ENCODE measurements at places on chromosomes 16 and 17. TPM values are rescaled to one million over a fixed set of nuclear protein-coding genes. Genes with fewer than 3 reads are reported as not detected.

The NLRC3 gene
- total RNA-seq = 0.12 TPM

The PLA2G10 gene
- not detected for total RNA-seq

The GRAP gene
- total RNA-seq = not detected

The IRF8 gene
- total RNA-seq = not detected

The SGSM2 gene
- 43.2 TPM for total RNA-seq

The FGF11 gene
- 6.0 TPM for total RNA-seq

DNA sequence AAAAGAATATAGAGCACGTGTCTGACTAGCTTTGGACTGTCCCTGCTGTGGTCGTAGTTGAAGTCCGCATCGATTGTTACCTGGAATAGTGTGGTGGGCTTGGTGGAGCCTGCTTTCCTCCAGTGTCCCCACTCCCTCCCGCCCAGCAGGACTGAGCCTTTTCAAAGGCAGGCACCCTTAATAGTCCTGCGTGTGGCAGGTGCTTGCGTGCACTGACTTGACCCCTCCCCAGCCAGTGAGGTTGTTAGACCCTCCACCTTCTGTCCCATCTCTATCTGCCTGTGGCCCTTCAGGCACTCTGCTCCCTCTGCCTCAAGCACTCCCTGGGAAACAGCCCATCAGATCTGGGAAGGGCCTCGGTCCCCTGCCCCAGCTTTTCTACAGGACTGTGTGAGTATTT lies 36.6 kb downstream of the TMEM11 start:
- DNase-seq = no peak

The PRR35 gene
- total RNA-seq = not detected

The TMIGD1 gene
- total RNA-seq = not detected

GRCh38 chr17:82964851-82965341 lies 114.5 kb upstream of the METRNL start:
- DNase-seq = no peak

The RHBDF2 gene
- 5.4 TPM for total RNA-seq

DNA sequence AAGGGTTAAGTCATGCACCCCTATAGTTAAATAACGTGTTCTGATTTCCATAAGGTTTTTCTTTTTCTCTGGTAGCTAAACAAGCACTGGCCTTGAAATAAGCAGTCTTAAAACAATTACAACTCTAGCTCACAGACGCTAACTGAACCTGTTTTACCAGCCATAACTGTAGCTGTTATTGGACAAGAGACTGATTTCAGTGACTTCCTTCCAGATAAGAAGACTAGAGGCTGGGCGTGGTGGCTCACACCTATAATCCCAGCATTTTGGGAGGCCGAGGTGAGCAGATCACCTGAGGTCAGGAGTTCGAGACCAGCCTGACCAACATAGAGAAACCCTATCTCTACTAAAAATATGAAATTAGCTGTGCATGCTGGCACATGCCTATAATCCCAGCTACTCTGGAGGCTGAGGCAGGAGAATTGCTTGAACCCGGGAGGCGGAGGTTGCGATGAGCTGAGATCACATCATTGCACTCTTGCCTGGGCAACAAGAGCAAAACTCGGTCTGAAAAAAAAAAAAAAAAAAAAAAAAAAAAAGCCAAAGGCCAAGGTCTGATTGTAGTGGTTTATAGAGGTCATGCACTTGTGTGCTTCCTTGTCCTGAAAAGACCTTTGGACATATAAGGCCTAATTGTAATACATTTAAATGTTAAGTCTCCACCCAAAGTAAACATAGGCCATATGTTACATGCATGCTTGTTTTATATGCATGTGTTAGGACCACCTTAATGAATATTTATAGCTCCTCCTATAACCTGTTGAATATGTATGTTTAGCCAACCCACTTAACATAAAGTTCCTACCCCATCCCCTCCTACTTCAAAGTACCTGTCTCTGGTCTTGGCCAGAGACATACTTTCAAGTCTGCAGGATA lies 319.5 kb upstream of the CA10 start:
- no peak for DNase-seq

DNA sequence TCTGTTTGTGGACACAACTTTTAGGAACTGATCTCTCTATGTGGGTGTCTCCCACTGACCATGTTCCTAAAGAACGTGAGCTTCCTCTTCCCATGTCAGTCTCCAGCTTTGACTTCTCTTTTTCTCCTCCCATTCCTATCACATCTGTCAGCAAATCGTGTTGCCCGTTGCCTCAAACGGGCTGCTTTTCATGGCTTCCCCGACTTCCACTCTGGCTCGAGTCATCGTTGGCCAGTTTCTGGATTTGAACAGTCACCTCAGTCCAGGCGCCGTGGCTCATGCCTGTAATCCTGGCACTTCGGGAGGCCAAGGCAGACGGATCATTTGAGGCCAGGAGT lies 5.4 kb downstream of the ABCC1 start:
- no peak for DNase-seq

DNA sequence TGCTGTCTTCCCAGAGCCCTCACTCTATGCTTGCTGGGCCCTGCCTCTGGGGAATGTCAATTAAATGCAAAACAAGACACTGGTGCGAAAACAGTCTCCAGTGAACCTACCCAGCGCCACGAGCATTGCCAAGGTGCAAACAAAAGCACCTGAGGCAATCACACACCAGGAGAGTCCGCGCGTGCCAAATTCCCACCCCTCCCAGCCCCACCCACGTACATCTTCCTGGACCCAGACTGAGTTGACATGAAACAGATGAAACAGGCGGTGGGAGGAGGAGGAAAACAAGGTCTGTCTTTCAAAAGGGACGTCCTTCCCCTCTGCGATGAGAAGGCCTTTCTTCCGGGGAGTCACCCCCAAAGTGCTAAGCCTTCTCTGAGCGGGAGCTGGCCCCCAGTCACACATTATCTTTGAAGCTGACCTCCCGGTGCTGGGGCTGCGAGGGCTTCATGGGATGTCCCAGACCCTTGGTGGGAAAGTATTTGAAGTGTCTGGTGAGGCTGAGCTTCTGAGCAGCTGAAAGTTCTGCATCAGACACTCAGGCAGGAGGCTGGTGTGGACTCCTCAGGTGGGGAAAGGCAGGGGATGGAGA lies 200.4 kb downstream of the AXIN2 start:
- DNase-seq = no peak

GRCh38 chr16:29304251-29304650 lies 102.3 kb downstream of the NPIPB11 start:
- no peak for DNase-seq

GRCh38 chr16:2384426-2384825 lies 43.9 kb upstream of the ABCA3 start:
- no peak for DNase-seq

DNA sequence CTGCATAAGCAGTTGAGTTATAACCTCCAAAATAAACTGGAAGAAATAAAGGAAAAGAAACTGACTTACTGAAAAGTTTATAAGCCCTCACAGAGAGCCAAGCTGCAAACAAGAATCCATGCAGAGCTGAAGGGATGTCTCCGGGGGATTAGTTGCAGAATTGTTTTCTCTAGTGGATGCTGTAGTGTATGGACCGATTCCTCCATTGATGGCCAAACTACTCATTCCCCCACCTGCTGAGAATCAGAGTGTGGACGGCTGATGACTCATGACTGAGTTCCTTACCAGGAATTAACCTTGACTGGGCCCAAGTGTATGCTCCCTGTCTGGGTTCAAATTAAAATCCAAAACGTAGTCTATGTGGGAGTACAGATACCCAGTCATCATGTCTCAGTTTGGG lies 93.9 kb upstream of the CDH8 start:
- no peak for DNase-seq

- no peak for DNase-seq
These were observed 2.9 kb downstream of the SRSF2 start for GRCh38 chr17:76734080-76734840.

The GP1BA gene
- total RNA-seq = not detected

GRCh38 chr16:8113843-8114242 lies 476.5 kb downstream of the TMEM114 start:
- no peak for DNase-seq

The LITAFD gene
- total RNA-seq = not detected

GRCh38 chr17:72284806-72285205 lies 164.0 kb downstream of the SOX9 start:
- no peak for DNase-seq

The STH gene
- total RNA-seq = not detected

GRCh38 chr17:10111907-10112452 lies 86.4 kb downstream of the GAS7 start:
- DNase-seq = no peak

DNA sequence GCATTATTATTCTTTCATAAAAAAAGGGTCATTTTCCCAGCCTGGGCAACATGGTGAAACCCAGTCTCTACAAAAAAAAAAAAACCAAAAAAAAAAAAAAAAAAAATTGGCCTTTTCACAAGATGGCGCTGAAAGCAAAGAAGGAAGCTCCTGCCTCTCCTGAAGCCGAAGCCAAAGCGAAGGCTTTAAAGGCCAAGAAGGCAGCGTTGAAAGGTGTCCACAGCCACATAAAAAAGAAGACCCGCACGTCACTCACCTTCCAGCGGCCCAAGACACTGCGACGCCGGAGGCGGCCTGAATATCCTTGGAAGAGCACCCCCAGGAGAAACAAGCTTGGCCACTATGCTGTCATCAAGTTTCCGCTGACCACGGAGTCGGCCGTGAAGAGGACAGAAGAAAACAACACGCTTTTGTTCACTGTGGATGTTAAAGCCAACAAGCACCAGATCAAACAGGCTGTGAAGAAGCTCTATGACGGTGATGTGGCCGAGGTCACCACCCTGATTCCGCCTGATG lies 4.9 kb upstream of the PGAP6 start:
- DNase-seq = no peak

GRCh38 chr16:88459366-88460073 lies 6.4 kb downstream of the ZFPM1 start:
- DNase-seq = no peak

DNA sequence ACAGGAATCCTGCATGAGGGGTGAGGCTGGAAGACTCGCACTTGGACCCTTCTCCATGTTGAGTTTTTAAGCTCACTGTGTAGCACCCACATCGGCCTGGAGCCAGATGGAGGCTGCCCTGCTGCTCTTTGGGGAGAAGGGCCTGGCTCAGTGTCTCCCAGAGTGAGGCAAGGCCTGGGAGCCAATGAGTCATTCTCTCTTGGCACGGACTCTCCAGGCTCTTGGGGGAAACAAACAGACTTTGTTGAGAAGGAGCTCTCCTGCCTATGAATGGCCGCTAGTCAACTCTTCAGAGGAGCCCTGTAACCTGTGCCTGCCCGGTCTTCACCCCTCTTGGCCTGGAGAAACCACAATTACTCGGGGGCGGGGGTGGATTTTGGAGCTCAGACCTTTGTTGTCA lies 50.8 kb upstream of the MAF start:
- no peak for DNase-seq

DNA sequence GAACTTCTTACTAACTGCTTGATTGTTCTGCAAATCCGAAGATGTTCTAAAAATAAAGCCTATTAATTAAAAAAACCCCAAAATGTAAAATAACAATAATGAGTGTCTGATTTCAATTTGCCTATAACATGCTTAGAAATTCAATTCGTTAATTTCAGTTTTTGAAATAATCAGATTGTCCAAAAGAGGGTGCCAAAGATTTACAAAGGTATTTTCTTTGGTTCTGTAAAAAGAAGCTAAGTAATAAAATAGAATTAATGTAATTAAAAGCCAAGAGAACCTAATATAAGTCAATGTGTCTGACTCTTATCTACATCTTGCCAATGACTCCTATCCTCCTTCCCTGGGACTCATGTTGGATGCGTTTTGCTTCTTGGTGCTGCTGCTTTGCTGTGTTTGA lies 75.0 kb upstream of the CPHXL start:
- no peak for DNase-seq

The GALK1 gene
- 34.7 TPM for total RNA-seq

DNA sequence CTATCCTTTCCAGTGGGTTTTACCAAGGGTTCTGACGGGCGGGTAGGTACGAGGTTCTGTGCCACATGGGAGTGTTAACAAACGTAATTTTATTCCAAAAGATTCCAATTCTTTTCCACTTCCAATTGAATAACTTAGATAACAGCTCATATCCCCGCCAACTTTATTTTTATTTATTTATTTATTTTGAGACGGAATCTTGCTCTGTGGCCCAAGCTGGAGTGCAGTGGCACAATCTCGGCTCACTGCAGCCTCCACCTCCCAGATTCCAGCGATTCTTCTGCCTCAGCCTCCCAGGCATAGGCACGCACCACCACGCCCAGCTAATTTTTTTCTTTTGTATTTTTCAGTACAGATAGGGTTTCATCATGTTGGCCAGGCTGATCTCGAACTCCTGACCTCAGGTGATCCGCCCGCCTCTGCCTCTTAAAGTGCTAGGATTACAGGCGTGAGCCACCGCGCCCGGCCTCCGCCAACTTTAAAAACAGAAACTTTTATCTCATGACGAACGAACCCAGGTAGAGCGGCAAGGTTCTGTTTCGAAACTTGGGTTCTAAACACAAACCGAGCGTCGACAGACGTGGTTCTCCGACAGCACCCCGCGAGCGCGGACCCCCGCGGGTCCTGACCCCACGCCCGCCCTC lies 613 bp downstream of the ECI1 start:
- DNase-seq = no peak

GRCh38 chr17:73410586-73411312 lies 98.9 kb upstream of the CDC42EP4 start:
- DNase-seq = no peak

GRCh38 chr17:19457046-19457445 lies 46.0 kb downstream of the RNF112 start:
- no peak for DNase-seq

- no peak for DNase-seq
These were observed 93.5 kb downstream of the GOSR1 start for GRCh38 chr17:30570596-30571265.

- no peak for DNase-seq
These were observed at the start of gene DERL2 for GRCh38 chr17:5485270-5486205. DERL2 (minus strand) TSS chr17:5486178; CDS start chr17:5486161, 17 bp downstream.

The UNC45B gene
- not detected for total RNA-seq

The SCGB1C2 gene
- not detected for total RNA-seq

- DNase-seq = no peak
These were observed 261.4 kb downstream of the MAP2K4 start for GRCh38 chr17:12282056-12282455.

- DNase-seq = no peak
These were observed 33.5 kb downstream of the PPM1E start for GRCh38 chr17:58789160-58789559.

DNA sequence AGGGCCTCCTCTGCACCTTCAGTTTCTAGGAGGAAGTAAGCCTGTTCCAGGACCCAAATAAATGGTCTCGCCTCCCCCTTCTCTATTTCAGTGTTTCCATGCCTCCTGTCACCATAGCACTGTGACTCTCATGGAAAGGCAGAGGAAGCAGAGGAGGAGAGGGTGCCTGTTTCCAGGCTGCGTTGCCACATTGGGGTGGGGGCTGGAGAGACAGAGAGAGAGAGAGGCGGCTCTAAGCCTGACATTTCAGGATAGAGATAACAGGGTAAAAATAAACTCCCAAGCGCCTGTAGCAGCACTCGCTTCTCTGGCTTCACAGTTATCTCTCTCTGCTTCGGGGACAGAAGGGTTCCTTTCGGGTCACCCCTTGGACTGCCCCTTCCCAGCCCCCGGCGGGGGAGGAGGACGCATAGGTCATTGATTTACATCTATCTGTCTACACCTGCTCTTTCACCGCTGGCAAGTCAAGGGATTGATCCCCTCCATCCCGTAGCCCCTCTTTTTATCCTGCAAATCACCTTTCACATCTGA lies 71.2 kb upstream of the MRTFB start:
- DNase-seq = no peak

The CHST4 gene
- not detected for total RNA-seq

All from chondrocyte (in vitro differentiated cells).